ENCODE measurements at places on chromosomes 2 and 18.

DNA sequence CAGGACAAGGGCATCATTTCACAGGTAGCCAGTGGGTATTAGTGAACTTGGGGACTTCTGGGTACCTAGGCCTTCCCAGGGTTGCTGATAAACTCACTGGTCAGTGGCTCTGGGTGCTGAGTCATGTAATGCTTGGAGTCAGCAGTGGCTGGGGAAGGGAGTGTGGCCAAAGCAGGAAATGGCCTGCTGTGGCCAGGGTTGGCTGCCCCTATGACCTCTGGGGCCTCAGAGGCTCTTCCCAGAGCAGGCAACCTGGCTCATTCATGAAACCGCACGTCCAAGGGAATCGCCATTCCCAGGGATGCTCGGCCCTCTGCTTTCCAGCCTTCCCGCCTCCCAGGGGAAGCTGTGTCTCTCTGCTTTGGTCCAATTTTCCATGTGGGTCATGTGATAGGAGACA, 294.9 kb downstream of the DYSF start:
- DNase-seq: no peak

GRCh38 chr18:10216791-10217190, 237.6 kb upstream of the APCDD1 start:
- DNase-seq: no peak

- no peak for DNase-seq
These were observed 155.9 kb downstream of the ESCO1 start for GRCh38 chr18:21444465-21445212.

- DNase-seq: no peak
These were observed 75.6 kb upstream of the CERS6 start for GRCh38 chr2:168380500-168380899.

DNA sequence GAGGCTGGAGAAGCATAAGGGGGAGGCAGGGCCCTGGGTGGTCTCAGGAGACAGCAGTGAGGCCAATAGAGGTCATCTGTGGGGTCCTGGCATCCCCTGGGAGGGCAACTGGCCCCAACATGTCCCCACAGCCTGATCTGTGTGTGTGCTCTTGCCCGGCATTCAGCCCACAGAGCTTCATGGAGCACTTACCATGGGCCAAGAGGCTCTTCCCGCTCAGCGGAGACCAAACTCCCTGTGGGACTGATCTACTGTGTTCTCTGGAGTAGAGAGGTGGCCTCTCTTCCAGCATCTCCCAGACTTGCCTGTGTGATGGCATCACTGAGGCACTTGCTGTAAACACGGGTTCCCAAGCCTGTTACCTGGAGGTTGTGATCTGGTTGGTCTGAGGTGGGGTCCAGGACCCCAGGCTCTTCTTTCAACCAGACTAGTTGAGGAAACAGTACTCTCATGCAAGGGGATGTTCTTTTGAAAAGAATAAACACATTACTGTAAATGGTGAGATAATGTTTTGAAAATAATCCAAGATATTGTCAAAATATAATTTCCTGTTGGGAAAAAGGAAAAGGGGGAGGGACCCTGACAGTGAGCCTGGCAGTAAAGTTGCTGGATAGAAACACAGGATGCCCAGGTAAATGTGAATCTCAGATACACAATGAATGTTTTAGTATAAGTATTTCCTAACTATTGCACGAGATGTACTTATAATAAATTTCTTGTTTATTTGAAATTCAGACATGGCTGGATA, 67.6 kb downstream of the SOWAHC start:
- DNase-seq: no peak

- no peak for DNase-seq
These were observed 442.9 kb upstream of the HNRNPA3 start for GRCh38 chr2:176769499-176770370.

DNA sequence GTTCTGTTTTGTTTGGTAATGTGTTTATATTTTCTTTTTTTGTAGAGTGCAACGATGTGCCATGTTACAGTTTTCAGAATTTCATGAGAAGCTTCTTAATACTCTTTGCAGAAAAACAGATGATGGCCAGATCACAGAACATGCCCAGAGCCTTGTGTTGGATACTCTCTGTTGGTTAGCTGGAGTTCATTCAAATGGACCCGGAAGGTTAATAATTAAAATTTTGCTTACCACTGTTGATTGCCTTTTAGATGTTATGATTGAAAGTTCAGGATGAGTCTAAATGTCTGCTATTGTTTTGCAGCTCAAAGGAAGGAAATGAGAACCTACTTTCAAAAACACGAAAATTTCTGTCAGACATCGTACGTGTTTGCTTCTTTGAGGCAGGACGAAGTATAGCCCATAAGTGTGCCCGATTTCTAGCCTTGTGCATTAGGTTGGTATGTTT, 85.2 kb downstream of the BIRC6 start:
- DNase-seq: no peak

DNA sequence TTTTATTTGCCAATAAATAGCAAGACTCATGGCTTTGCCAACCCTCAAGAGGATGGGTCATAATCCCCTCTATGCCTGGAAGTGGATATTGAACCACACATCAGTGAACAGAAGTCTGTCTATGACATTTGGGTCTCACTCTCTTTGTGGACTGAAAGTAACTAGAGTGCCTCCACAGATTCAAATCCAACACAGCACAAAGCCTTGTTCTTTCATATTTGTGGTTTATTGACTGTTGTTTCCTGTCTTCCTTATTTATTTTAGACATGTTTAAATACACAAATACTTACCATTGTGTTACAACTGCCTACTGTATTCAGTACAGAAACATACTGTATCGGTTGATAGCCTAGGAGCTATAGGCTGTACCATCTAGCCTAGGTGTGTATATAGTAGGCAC, 121.9 kb downstream of the TSN start:
- no peak for DNase-seq

DNA sequence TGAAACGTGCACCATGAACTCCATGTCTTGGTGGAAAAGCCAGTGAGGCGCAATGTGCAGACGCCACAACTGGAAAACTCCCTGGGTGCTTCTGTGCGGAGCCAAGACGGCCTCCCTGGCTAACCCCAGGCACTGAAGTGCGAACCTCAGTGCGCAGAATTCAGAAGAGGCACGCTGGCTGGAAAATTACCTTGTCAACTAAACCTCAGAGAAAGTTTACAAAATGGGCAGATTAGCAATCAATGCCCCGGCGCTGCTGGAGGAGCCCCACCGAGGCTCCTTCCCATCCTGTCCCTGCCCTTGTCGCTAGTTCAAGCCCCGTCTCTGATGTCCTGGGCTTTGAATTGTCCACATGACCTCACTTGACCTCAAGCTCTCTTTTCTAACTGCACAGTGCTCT, 22.2 kb downstream of the SNORC start:
- peak; percentile 2 for DNase-seq

DNA sequence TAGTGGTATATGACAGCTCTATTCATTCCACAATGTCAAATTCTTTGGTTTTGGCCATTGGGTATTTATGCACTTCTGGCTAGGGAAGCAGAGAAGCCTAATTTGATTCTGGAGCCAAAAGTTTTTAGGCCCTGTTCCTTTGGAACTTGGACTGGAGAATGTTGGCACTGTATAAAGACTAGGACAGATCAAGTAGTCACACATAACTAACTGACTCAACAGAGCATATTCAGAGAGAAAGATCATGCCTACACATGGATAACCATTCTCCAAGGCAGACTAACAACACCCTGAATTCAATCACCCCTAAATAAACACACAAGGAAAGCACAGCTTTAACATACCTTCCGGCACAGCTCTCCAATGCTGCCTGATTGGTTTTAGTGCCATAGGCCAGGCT, 62.9 kb downstream of the ARHGAP15 start:
- no peak for DNase-seq

DNA sequence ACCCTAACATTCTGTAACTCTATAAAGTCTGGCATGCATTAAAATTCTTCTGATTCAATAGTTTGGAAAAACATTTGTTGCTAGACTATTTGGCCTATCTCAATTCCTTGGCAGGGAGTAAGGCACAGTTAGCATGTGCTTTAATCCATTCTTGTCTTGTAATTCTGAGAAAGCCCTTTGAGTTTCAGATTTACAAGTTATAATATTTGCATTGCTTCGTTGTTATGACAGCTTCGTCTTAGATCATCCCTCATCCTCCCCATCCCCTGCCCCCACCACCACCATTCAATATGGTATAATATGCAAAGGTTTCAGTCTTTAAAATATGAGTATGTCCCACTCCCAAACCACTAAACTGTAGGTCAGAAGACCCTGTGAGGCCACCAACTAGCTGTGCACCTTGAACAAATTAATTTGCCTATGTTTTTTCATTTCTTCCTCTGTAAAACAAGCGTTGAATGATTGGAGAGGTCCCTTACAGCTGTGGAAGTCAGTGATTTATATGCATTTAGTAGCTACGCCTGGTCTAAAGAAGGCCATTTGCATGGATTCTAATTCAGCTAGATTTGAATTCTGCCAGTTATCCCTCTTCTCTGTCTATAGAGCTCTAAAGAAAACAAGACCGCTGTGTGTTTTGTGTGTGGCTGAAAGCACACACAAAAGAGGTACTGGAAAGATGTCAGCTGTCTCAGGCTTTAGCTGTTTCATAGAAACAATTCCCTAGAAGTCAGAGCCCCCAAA, 591 bp downstream of the C2orf80 start:
- no peak for DNase-seq

DNA sequence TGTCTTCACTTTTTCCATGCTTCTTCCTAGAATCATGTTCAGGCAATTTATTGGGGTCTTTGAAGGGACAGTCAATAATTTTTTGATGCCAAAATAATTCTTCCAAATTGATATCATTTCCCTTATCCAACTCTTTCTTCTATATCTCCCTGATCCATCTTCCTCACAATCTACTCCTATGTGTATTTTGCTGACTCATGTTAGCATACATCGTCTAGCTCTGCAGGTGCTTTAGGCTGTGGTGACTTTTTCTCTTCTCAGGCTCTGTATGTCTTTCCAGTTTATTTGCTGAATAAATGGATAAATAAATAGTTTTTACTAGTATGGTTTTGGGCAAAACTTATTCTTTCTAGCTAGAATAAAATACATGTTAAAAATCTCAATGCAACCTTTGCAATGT, 1650.9 kb upstream of the TMEFF2 start:
- no peak for DNase-seq

- DNase-seq: no peak
These were observed 280.3 kb downstream of the NDUFA10 start for GRCh38 chr2:239744706-239745340.

DNA sequence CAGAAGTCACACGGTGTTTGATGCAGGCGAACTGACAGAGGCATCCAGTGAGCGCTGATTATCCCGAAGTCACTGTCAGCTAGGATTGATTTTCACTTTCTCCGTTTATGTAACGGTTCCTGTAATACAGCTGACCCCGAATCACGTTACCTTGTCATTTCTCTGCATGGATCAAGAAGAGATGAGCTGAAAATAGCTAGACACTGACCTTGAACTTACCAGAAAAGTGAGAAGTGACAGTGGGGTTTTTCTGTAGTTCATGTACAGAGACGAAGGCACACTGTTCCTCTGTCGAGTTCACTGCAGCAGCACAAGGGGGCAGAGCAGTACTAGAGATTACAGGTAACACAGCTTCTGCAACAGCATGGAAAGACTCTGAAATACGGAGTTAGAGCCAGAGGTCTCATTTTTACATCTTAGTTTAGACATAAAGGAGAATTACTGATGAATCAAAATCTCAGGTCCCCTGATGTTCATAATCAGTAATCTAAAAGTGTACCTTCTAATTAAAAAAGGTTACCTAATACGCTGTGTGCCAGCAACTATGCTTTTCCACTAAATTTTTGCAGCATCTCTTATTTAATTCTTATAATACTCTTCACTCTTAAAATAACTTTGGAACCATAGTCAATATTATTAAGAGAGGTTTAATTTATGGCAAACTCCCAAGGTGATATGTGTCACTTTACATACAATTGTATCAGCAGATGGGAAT, 33.1 kb downstream of the ARHGAP15 start:
- DNase-seq: peak; percentile 37

- DNase-seq: no peak
These were observed 188.3 kb upstream of the MSH6 start for GRCh38 chr2:47594656-47595055.

DNA sequence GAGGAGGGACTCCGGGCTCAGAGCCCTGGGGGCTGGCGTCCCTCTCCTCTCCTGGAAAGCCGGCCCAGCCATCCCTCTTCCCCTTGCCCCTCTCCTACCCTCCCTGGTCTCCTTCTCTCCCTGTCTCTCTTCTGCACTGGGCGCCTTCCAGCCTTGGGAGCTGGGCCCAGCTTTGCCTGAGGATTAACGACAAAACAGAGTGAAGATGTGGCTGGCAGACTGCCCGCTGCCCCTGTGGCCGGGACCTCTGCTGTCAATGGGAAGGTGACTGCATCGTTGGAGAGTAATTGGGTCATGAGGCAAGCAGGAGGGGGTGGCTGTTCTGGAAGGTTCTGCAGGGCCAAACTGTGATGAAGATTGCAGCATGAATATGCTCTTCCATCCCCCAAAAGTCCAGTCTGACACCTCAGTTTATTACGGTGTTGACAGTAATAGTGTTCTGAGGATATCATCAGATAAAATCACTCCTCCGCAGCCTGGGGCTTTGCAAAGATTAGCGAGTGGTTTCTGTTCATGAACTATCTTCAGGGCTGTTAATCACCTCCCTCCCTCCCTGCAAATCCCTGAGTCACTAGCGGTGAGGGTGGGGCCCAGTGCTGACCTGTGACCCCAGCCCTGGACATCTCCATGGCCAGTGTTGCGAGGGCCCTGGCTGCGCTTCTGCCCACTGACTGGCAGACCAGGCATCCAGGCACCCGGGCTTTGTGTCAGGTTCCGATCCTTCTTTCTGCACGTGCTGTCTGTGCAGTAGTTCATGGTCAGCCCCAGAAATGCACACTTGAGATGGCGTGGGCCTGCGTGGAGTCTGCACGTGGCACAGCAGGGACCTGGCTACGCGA, 23.0 kb downstream of the RTP5 start:
- no peak for DNase-seq

DNA sequence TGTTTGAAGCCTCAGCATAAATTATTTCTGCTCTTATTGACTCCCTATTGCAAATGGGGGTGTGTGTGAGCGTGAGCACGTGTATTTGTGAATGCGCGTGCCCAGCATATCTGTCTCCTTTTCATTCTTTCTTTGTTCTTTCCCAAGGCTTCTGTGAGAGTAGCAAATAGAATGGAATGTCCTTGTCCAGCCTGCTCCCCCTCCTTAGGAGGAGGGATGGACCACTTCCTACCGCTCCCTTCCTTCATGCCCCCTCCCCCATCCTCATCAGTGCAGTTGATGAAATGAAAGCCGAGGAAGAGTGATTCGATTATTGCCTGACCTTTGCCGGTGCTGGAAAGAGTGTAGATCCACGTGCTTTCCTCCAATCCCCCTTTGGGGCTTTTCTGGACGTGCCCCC, 102.0 kb downstream of the CPO start:
- no peak for DNase-seq

DNA sequence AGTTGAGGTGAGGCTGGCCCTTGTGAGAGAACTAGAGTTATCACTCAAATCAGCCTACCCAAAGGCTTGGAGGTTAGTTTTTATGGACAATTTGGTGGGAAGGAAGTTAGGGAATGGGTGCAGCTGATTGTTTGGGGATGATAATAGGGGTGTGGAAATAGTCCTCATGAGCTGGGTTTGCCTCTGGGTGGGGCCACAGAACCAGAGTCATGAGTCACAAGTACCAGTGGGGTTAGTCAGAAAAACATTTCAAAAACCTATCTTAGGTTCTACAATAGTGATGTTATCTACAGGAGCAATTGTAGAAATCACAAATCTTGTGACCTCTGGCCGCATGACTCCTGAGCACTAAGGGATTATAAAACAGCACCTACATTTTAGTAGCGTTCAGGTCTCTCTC, 630.1 kb upstream of the PIK3C3 start:
- no peak for DNase-seq

All from activated T-helper 1 cell treated with anti-CD3 and anti-CD28 coated beads, Interleukin-2, amount 50 U/mL, for 16 hours (primary cell).